ENCODE measurements at places on chromosomes 7 and 10. TPM values are rescaled to one million over a fixed set of nuclear protein-coding genes. Genes with fewer than 3 reads are reported as not detected.

DNA sequence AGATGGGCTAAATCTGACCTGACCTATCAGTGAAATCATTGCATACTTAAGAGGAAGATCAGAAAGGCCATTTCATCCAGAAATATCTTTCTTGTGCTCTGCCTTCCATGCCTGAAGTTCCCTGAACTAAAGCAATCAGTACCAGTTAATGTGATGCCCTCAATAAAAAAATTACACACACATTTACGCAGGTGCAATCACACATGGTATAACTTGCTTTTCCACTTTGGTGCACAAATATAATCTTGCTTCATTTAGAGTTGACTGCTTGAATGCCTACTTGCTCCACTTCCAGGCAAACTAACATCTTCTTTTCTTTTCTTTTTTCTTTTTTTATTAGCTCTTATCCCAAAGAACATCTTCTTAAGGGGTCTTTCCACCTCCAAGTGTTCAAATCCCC is 58.3 kb upstream of the KIF5B start:
- no peak overlapping the region for H3K4me3 ChIP-seq
- H3K36me3 ChIP-seq, result no peaks in the 10 kb centered on the region
- H3K27ac ChIP-seq, result no peak overlapping the region
- H3K27me3 ChIP-seq, result no peaks in the 10 kb centered on the region
- DNase-seq, result no peak

- H3K27ac ChIP-seq, result no peak overlapping the region
- H3K4me3 ChIP-seq, result peak overlapping the region; percentile 23
- H3K4me1 ChIP-seq, result no peaks in the 10 kb centered on the region
- no peaks in the 10 kb centered on the region for H3K36me3 ChIP-seq
- no peak for DNase-seq
These were observed 8.5 kb downstream of the KCNMA1 start for GRCh38 chr10:77628906-77629730.

DNA sequence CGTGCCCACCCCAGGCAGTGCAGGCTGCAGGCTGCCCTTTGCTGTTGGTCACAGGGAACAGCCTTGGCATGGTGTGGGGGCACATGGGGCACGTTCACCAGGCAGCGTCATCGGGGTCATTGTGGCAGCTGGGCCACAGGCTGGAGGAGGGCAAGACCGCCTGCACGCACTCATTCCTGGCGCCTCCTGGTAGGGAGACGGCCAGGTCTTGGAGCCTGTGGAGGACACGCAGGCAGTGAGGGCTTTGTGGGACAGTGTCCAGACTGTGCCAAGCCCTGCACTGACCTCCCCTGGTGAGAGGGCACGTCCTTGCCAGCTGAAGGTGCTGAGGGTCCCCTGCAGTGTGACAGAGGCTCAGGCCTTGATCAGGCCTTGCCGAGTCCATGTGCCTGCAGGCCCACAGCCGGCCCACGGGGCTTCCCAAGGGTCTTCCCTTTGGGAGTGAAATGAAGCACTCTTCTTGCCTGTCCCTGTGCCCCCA is 76.4 kb downstream of the NKX6-2 start:
- H3K27me3 ChIP-seq, result no peaks in the 10 kb centered on the region
- DNase-seq, result peak; percentile 48
- H3K27ac ChIP-seq, result no peak overlapping the region
- H3K4me3 ChIP-seq, result no peak overlapping the region
- no peaks in the 10 kb centered on the region for H3K4me1 ChIP-seq

DNA sequence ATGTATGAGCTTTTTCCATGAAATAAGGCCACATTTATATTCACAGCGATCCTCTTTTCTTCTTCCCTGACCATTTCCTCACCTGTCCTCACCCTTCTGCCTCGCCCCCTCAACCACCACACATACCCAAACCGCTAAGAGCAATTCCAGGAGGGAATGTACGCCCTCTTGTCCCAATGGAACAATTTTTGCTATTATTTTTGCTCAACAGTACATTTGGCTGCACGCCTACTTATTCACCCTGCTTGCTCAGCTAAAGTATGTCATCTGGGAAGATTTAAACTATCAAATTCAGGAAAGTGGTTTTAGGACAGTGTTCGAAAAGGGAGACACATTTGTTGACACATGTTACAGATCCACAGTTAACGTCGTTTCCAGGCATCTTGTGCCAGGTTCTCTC is 252.7 kb downstream of the NEBL start:
- no peaks in the 10 kb centered on the region for H3K4me1 ChIP-seq
- no peaks in the 10 kb centered on the region for H3K36me3 ChIP-seq
- H3K27me3 ChIP-seq, result no peaks in the 10 kb centered on the region
- H3K4me3 ChIP-seq, result no peak overlapping the region

DNA sequence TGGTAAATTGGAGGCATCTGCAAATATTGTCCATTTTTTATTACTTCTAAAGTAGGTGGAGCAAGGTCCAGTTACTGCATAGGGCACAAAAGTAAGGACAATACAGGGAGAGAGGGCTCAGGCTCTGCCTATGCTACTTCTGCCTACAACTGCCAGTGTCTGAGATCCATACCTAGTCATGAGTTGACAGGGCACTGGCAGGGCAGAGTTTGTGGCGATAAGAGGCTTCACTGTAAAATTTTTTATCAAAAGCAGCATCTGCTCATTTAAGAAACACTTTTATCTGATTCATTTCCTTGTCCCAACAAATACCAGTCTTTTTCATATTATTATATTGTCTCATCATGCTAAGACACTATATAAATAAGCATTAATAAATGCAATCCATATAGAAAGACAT is 178.0 kb downstream of the LRRN3 start:
- H3K4me1 ChIP-seq, result no peaks in the 10 kb centered on the region
- DNase-seq, result no peak
- H3K4me3 ChIP-seq, result no peak overlapping the region
- no peaks in the 10 kb centered on the region for H3K36me3 ChIP-seq

DNA sequence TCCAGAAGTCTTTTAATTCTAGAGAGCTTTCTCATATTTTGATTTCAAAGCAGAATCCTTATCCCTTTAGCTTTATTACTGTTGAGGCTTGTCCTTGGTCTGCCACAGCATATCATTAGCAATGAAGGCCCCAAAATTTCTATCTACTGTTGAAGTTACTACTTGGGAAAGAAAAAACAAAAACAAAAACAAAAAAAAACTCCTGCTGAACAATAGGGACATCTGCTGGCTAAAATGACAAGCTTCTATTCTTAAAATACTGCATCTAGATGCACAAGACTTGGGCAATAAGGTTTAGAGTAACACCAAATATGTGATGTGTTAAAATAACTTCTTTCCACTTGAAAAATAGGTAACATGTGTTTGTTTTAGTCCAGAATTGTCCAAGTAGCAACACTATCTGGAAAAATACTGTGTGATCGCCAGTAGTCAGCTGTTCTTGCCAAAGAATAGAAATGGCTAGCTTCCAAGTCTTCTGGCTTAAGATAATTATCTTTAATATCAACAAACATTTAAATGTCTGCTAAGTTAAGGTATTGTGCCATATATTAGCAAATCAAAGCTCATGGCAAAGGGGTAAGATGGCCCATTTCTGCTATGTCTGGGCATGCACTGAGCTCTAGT is 3.8 kb upstream of the DMTF1 start:
- no peaks in the 10 kb centered on the region for H3K27me3 ChIP-seq
- H3K4me3 ChIP-seq, result no peak overlapping the region
- DNase-seq, result no peak
- no peak overlapping the region for H3K27ac ChIP-seq
- peaks cover under 1% of the 10 kb centered on the region for H3K4me1 ChIP-seq
- no peaks in the 10 kb centered on the region for H3K36me3 ChIP-seq

DNA sequence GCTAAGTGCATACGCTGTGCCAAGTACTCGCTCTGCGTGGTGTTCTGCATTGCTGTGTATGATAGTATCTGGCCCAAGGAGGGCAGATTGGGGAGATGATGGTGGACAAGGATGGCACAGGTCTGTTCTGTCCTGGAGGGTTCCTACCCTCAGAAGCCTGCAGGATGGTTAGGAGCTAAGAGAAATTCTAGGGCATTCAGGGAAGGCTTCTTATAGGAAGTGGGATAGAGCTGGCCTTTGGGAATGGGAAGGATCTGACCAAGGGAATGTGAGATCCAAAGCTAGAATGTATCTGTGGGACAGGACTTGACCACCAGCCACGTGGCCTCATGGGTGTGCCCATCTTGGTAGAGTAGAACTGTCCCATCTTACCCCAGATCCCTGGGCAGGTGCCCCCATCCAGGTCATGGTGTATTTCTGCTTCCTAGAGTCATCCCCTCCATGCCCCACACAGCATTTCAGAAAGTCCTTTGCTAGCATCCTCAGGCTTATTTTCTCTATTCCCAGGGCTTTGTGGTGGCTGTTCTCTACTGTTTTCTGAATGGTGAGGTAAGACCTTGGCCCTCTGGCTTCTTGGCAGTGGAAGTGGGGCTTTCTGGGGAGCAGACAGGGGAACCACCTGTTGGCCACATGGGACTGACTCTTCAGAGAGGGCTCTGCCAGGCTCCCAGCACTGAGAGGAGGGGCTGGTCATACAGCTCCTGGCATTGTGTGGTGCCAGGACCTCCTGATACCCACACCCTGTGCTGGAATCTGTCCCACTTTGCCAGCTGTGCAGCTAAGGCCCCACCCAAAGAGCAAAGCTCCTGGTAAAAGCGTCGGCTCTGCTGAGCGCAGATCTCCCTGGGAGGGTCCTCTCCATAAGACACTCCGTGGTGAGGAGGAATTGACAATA is 52.5 kb downstream of the ADCYAP1R1 start:
- H3K36me3 ChIP-seq, result no peaks in the 10 kb centered on the region
- DNase-seq, result peak; percentile 8
- H3K27me3 ChIP-seq, result no peaks in the 10 kb centered on the region
- H3K4me3 ChIP-seq, result no peak overlapping the region
- no peak overlapping the region for H3K27ac ChIP-seq

GRCh38 chr7:139016931-139017511 is 18.8 kb downstream of the ZC3HAV1L start:
- no peaks in the 10 kb centered on the region for H3K27me3 ChIP-seq
- H3K4me1 ChIP-seq, result no peaks in the 10 kb centered on the region
- H3K27ac ChIP-seq, result no peak overlapping the region
- H3K36me3 ChIP-seq, result no peaks in the 10 kb centered on the region
- no peak overlapping the region for H3K4me3 ChIP-seq

DNA sequence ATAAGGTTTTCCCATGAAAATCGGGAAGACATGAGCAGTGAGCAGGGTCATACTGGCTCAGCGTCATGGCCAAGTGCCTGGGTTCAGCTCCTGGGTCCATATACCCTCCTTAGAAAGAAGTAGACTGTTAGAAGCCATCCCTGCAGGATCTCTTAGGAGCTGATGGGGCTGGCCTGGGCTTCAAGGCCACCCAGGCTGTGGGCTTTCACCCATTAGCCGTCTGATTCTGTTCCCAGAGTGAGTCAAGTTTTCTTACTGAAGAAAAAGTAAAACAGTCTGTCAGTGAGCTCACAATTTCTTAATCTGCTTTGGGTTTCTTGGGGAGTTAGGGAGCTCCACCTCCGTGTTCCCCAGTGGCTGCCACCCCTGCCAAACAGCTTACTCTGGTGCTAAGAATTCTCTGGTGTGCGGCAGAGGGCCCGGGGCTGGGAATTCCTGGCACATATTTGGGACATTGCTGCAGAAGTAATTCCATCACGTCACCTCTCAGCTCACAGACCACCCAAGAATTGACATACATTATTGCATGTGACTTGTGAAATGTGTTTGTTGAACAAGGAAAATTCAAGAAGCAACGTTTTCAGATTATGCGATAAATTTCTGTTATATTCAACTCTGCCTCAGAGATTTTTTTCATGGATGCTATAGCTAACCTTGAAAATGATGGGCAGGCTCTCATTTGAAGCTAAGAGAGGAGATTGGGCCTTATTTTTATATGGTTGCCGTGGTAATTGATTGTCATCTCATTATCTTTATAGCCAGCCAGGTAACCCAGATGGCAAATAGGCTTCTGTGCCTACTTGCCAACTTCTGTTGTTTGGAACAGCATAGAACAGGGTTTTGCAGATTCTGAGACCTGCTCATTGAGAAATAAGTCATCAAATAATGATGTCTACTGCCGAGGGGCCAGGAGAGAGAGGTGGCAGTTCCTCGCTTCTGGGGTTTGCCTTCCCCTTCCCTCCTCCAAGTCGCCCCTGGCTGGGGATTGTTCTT is 166.4 kb downstream of the CHN2 start:
- no peaks in the 10 kb centered on the region for H3K4me1 ChIP-seq
- H3K27ac ChIP-seq, result no peak overlapping the region
- no peaks in the 10 kb centered on the region for H3K27me3 ChIP-seq
- DNase-seq, result no peak
- H3K4me3 ChIP-seq, result no peak overlapping the region

- H3K4me3 ChIP-seq, result no peak overlapping the region
- H3K4me1 ChIP-seq, result no peaks in the 10 kb centered on the region
- H3K27me3 ChIP-seq, result no peaks in the 10 kb centered on the region
- no peaks in the 10 kb centered on the region for H3K36me3 ChIP-seq
- H3K27ac ChIP-seq, result no peak overlapping the region
These were observed 730.4 kb downstream of the PHTF2 start for GRCh38 chr7:78528964-78529363.

- no peaks in the 10 kb centered on the region for H3K4me1 ChIP-seq
- DNase-seq, result no peak
- H3K4me3 ChIP-seq, result no peak overlapping the region
- no peaks in the 10 kb centered on the region for H3K36me3 ChIP-seq
These were observed 337.9 kb downstream of the PTPRN2 start for GRCh38 chr7:158249692-158250091.

DNA sequence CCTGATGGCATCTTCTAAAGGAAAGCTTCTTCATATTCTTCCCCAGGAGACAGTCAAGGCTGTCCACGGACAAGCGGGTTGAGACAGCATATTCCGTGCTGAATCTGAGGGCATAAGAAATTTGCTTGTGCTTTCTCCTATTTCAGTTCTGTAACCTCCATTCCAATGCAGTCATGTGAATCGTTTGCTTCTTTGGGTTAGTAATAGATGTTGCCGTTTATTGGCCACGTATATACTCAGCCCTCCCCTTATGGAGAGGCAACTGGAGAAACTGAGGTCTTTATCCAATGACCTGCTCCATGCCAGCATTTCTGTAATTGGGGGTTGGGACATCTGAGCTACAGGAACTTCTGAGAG is 38.9 kb downstream of the LYZL1 start:
- no peaks in the 10 kb centered on the region for H3K27me3 ChIP-seq
- DNase-seq, result no peak
- H3K4me1 ChIP-seq, result no peaks in the 10 kb centered on the region
- no peaks in the 10 kb centered on the region for H3K36me3 ChIP-seq
- H3K4me3 ChIP-seq, result no peak overlapping the region

- no peak for DNase-seq
- no peaks in the 10 kb centered on the region for H3K36me3 ChIP-seq
- no peaks in the 10 kb centered on the region for H3K4me1 ChIP-seq
- H3K27me3 ChIP-seq, result no peaks in the 10 kb centered on the region
- no peak overlapping the region for H3K4me3 ChIP-seq
These were observed 162.6 kb downstream of the PTEN start for GRCh38 chr10:88026031-88026430.

- H3K27me3 ChIP-seq, result no peaks in the 10 kb centered on the region
- no peaks in the 10 kb centered on the region for H3K36me3 ChIP-seq
- no peak for DNase-seq
These were observed 150.4 kb downstream of the PPP1R3A start for GRCh38 chr7:113768387-113768786.

DNA sequence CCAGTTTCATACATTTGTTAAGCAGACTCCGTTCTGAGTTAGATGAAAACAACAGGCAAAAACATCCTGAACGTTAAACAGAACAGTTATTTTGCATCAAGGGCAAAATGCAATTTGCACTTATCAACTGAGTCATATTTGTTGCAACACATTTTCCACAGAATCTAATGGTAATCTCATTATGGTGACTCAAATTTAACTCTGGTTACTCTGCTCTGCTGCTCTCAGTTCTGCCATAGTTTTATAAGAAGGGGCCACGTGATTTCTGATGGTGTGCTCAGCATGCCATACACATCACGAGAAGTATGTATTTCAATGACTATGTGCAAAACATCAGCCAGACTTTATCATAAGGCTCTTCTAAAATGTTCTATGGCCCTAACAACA is 148.8 kb downstream of the CHCHD3 start:
- H3K4me3 ChIP-seq, result no peak overlapping the region
- H3K4me1 ChIP-seq, result no peaks in the 10 kb centered on the region
- no peaks in the 10 kb centered on the region for H3K36me3 ChIP-seq
- no peak overlapping the region for H3K27ac ChIP-seq

Gene GRID2IP
- total RNA-seq, result not detected

Gene PKD2L1
- not detected for total RNA-seq

Gene ITGA8
- total RNA-seq, result 231 TPM
